ENCODE measurements at places on chromosomes 11 and 22. TPM values are rescaled to one million over a fixed set of nuclear protein-coding genes. Genes with fewer than 3 reads are reported as not detected.
A peak's percentile ranks its signal among the peaks of the same experiment; 100 is the strongest.

Gene EMID1
- not detected for total RNA-seq

Gene OR52H1
- total RNA-seq, result not detected

Gene WBP2NL
- 1.4 TPM for total RNA-seq

Gene A4GALT
- total RNA-seq, result not detected

Gene SPDYC
- total RNA-seq, result not detected

Gene GLYATL1
- not detected for total RNA-seq

Gene SULT4A1
- total RNA-seq, result not detected

DNA sequence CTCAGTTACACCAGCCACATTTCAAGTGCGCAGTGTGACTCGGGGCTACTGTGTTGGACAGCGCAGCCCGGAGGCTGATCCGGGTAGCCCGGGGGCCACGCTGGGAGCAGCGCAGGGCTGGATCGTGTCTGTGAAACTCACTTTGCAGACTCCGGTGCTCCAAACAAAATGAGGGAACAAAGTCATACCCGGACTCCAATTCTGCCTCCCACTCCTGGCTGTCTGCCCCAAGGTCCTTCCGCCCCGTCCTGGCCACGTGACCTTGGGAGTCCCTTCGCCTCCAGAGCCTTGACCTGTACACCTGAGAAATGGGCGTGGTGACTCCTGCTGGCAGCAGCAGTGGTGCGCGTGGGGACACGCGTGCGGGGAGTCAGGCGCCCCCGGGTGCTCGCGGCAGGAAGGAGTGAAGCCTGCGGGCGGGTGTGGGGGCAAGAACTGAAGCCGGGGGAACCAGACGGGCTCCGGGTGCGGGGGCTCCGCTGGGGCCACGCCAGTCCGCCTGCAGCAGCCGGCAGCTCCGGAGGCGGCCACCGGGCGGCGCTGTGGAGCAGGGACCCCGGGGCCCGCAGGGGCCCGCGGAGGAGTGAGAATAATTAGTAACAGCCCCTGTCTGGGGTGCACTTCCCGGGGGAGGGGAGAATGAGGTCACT lies 42.4 kb downstream of the KCNJ4 start:
- peak; percentile 84 for DNase-seq

- DNase-seq, result peak; percentile 66
Measured at GRCh38 chr22:41302021-41302767, 869 bp downstream of the ZC3H7B start.

DNA sequence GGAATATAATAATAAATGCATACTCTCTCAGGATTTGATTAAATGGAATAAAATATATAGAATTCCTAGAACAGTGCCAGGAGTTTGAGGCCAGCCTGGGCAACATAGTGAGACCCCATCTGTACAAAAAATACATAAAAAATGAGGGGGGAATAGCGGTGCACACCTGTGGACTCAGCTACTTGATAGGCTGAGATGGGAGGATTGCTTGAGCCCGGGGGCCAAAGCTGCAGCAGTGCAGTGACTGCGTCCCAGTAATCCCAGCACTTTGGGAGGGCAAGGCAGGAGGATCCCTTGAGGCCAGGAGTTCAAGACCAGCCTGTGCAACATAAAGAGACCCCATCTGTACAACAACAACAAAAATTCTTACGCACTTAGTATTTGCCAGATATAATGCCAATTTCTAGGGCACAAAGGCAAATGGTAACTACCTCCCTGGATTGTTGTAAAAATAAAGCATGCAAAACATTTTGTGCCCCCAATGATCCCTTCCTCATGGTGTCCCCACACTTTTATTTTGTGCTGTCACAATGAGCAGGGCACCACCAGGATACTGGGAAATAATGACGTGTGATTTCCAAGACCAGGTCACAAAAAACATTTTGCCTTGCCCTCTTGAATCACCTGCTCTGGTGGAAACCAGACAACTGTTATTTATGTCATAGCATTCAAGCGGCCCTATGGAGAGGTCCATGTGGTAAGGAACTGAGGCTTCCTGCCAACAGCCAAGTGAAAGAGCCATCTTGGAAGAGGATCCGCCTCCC lies 18.3 kb upstream of the ZNF280A start:
- no peak for DNase-seq

GRCh38 chr22:46377525-46378425 lies 42.3 kb downstream of the TRMU start:
- no peak for DNase-seq

- no peak for DNase-seq
Measured at GRCh38 chr11:108025387-108026080, 16.8 kb downstream of the CUL5 start.

DNA sequence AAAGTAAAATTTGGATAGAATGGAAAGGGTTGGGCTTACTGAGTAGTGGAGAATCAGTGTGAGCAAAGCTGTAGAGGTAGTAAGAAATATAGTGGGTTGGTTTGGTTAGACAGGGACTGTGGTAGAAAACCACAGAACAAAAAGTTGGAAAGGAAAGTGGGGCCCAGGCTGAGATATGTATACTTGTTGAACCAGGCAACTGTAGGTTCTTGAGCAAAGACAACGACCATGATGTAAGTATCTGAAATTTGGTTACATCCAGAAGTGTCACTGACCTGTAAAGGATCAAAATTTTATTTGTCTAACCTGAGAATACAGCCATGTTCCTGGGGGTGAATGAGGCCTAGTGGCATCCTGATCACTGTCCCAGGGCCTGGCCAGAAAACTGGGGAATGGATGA lies 114.1 kb downstream of the STIM1 start:
- DNase-seq, result peak; percentile 82

- DNase-seq, result no peak
Measured at GRCh38 chr11:75468534-75469340, 35.7 kb upstream of the KLHL35 start.

GRCh38 chr11:2411446-2412305 lies 11.1 kb downstream of the TSSC4 start:
- no peak for DNase-seq

GRCh38 chr11:61731952-61732675 lies 20.3 kb upstream of the MYRF start:
- DNase-seq, result no peak

- no peak for DNase-seq
Measured at GRCh38 chr11:113286509-113287497, 27.6 kb upstream of the TTC12 start.

DNA sequence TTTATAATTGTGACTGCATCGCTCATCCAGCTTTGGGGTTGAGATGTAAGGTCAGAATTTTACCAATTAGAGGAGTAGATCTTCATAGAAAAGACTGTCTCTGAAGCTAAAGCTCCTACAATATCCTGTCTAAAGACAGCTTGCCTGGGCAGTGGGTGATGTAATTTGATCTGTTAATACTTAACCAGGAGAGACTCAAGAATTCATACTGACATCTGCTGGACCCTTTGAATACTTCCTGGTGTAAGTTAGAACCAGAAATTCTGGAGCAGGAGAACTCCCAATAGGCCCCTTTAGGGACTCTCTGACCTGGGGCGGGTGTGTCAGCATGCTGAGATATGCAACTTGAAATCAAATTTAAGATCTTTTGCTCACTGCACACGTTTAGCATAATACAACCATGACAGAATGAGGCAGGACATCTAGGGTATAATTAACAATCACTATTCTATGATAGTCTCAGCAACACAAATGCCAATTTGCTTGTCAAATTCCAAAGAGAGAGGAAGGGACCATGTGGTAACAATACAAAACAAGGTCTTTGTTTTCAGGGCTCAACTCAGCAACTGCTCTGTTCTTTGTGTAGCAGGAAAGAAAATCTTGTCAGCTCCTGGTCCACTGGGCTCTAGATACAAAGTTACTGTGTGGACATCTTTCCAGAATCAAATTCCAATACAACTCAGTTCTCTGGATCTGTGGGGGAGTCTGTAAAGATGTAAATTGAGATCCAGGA lies 143.9 kb downstream of the INSC start:
- no peak for DNase-seq

DNA sequence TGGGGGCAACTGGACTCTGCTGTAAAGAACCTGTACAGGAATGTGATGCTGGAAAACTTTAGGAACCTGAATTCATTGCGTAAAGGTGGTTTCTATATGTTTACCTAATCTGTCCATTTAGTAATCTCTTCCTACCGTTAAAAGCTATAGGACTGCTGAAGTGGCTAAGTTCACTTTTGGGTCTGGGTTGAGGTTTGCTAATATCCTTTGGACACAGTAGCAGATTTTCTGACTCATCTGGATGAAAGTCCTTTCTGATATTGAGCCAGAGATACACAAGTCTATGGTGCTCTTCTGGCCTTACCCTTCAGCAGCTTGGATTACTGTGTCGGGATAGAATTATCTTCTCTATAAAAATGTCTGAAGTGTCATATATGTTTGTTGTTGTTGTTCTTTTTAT lies 16.9 kb downstream of the ZNF215 start:
- no peak for DNase-seq

DNA sequence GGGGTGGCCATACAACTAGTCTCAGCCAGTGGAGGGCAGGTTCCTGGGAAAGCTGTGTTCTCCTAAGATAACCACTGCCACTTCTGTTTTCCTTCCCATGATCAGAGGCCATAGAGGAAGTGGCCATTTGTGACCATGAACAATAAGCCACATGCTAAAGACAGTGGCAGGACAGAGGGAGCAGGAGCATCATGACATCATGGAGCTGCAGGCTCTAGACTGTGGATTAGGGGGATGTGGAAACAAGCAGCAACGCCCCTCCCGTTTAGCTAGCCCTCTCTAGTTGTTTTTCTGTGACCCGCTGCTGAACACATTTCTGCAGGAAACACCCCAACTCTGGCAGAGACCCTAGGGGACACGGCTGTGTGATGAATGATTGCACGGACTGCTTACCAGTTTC lies 195.0 kb upstream of the NECTIN1 start:
- no peak for DNase-seq

DNA sequence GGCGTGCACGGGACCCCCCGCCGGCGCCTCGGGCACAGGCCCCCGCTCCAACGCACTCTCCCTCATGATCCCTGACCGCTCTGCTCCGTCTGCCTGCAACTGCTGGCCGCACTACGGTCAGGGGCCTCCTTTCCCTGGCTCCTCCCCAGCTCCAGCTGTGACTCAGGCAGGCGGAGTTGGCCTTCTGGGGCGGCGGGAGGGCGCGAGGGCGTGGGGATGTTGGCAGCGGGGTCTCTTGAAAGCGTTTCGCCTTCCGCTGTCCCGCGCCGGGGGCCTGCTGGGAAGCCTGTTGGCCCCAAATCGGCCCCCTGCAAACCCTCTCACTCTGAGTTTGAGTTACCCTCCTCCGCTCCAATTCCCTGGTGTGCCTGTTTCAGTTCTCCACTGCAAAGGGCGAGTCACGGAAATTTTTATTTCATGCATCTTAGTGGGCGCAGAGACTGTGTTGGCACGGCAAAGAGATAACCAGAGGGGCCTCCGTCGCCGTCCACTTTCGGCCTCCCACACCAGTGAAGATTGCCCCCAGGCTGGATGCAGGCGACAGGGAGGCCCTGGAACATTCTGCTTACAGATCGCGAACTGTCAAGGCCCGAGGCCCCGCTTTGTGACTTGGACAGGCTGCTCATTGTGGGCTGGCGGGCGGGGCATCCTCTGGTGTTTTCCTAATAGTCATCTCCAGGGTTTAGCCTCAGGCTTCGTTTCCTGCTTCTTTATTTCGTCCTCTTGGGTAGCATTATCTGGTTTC lies at the start of gene CAVIN3:
CAVIN3 (minus strand) TSS at position 91 of the 745 bp plus-strand sequence; CDS start at position 66, 25 bp downstream.
- peak; percentile 91 for DNase-seq

DNA sequence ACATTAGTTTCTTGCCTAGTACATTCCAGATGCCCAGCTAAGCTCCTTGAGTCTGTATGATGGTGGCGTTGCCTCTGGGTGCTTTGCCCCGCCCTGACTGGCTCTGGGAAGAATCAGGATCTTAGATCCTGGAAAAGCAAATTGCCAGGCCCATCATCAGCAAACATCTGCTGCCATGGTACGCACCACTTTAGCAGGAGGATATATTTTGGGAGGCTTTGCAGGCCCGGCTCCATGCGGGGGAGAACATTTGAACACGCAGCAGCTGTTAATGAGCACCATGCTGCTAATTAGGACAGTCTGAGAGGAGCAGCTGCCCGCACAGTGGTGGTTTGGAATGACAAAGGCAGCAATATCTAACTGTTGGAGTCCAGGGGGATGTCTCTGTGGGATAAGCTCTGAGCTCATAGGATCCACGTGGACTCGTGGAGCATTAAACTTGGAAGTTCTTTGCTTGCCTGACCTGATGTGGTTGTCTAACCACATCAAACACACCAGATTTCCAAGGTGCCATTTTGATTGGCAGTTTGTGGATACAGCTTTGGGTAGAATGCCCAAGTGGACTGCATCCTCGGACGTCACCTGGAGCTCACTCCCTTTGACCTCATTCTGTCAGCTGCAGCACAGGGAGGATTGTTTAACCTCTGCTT lies 217.0 kb upstream of the ZBED5 start:
- DNase-seq, result no peak

GRCh38 chr22:38455530-38456271 lies 702 bp upstream of the KCNJ4 start:
- peak; percentile 73 for DNase-seq

DNA sequence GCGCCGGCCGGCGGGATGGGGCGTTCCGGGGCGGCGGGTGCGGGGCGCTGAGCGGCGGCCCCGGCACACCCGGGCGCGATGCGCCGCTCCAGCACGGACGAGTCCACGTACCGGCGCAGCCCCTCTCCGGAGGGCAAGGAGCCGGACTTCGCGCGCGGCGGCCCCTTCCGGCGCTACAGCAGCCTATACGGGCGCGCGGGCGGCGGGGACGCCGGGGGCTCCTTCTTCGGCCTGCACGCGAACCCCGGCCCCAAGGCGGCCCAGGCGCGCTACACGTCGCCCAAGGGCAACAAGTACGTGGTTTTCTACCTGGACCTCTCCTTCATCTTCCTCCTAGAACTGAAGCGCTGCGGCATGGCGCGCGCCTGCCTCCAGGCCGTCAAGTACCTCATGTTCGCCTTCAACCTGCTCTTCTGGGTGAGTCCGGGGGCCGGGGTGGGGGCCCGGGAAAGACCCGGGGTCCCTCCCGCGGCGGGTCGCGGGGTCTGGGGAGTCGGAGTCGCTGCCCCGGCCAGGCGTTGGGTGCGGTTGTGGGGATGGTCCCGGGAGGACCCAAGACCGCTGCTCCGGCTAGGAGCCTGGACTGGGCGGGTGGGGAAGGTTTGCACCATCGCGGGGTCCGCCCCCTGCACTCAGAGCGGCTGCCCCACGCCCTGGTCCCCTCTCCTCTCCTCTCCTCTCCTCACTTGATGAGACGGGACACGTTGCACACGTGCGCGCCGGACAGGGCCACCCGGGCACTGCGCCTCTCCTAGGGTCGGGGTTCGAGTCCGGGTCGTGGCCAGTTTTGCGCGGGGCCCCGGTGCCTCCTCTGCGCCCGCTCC lies 7.5 kb downstream of the TSPAN4 start:
- DNase-seq, result no peak

GRCh38 chr22:45531441-45532234 lies 29.0 kb downstream of the FBLN1 start:
- no peak for DNase-seq

GRCh38 chr22:19779685-19780268 lies 19.2 kb downstream of the TBX1 start:
- DNase-seq, result no peak
